ENCODE measurements at places on chromosomes 2 and 18.

DNA sequence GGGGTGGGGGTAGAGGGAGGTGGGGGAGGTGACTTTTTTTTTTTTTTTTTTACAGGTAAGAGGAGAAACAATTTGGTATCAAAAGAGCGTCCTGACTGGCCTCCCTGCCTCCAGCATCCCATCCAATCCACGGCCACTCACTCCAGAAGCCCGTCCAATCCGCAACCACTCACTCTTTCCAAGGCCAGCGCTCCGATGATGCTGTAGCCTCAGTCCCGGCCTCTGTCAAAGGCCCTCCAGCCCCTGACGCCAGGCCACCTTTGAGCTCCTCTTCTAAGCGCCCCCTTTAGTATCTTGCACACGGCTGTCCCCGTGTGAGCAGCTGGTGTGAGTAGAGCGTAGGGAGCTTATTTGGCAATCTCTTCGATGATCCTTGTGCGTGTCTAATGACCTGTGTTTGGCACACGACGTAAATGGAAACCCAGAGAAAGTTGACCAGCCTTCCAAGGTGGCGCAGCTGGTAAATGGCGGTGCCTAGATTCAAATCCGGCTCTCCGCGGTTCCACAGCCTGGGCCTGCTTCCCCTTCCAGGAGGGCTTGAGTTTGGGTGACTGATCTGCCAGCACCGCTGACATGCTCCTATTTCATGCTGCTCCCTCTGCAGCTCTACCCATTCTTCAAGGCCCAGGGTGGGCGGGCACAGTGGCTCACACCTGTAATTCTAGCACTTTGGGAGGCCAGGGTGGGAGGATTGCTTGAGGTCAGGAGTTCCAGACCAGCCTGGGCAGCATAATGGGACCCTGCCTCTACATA lies 23.8 kb upstream of the PXDN start:
- no peak for DNase-seq

DNA sequence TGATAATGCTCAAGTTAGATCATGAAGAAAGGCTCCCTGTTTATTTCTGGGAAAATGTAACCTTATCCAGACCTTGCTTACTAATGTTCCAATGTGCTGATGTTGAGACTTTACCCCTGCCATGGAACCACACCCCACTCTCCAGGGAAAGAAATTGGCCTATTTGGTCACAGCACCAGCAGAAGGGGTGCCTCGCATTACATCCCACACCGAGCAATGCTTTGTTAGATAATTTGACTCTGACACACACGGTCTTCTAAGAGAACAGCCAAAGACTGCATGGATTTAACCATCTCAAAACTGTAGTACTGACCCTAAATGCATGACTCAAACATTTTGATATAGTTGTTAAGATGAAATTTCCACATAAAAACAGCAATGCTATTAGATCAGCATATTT lies 152.1 kb upstream of the CCDC150 start:
- DNase-seq: no peak

- no peak for DNase-seq
Observed at GRCh38 chr18:905307-905947, 756 bp downstream of the ADCYAP1 start.

DNA sequence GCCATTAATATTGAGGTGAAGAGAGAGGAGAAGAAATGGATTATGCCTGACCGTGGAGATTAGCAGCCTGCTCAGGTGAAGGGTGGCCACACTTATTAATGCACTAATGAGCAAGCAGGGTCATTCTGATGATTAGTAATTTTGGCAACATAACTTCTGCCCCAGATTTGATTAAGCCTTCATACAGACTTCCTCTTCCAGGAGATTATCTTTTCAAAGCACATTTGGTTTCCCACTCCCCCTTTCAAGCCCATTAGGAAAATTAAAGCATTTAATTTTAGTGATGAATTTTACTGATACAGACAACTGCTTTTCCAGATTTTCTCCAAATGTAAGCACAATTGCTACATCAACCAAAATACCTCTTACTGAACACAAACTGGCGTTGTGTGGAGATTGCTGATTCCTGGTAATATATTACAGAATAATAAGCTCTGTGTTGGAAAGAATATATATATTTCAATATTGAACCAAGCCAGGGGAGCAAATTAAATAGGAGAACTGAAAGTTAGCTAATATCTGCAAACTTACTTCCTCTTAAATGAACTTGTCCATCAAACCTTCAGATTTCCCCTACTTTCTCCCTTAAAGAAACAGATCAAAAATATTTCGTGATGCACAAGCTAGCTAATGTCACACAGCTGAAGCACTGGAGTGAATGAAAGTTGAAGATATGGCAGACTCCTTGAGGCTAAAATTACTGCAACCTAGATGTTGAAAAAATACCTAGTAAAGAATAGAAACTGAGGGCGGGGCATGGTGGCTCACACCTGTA lies 140.8 kb downstream of the FAM210A start:
- DNase-seq: no peak

- DNase-seq: no peak
Observed at GRCh38 chr2:45029215-45029614, 20.0 kb upstream of the SIX2 start.

- no peak for DNase-seq
Observed at GRCh38 chr2:216082805-216083204, 1.1 kb downstream of the TMEM169 start.

DNA sequence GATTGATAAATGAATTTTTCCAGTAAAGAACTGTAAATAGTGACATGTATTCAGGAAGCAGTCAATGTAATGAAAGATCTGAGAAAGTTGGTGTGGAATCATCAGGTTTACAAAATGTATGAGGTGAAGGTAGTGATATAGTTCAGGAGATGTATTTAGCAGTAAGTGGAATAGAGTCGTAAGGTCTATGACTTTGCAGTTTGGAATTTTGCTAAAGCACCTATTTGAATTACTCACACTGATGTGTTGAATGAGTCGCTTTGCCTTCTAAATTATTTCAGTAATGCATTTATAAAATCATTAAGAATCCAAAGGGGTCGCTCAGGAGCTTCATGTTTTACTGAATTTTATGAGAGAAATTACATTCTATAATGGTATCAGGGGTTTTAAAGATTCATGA lies 713.7 kb downstream of the DSC3 start:
- DNase-seq: no peak

DNA sequence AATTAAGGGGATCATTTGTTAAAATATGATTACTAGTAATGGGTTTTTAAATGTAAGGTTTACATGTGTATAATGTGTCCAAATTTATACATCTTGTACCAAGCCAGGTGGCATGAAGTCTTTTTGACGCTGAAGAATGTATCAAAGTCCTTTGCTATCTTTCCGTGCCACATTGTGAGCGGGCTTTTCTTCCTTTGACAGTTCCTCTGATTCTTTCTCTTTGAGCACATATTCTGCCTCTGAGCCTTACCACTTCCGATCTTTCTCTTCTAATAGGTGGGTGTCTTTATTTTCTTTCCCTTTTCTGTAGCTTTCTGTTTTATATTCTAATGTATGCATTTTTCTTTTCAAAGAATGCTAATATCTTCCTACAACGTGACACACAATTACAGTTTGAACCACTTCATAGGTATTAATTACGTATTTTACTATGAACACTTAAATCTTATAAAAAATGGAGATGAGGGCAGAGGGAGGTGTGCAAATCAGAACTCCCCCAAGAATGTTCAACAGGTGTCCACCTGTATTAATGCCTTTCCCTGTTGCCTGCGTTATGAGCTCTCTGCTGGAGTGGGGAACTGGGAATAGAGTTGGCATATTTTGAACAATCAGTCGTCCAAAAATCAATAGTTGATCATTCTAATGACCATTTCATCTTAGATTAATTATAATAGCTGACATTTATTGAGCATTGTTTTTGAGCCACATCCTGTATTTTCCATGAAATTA lies 175.5 kb downstream of the TPGS2 start:
- no peak for DNase-seq

DNA sequence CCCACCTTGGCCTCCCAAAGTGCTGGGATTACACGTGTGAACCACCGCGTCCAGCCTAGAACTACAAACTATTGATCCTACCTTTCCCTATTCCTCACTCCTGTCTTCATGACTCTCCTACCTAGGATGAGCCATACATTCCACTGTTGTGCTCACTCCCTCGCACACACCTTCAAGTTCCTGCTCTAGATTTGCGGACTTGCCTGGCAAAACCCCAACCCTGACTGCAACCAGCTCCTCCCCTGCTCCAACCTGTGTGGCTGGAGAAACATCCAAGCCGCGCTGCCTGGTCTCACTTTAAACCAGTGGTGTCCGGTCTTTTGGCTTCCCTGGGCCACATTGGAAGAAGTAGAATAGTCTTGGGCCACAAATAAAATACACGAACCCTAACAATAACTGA lies 5.0 kb upstream of the DNPEP start:
- DNase-seq: no peak

- DNase-seq: no peak
Observed at GRCh38 chr2:54546518-54546917, 90.4 kb downstream of the SPTBN1 start.

DNA sequence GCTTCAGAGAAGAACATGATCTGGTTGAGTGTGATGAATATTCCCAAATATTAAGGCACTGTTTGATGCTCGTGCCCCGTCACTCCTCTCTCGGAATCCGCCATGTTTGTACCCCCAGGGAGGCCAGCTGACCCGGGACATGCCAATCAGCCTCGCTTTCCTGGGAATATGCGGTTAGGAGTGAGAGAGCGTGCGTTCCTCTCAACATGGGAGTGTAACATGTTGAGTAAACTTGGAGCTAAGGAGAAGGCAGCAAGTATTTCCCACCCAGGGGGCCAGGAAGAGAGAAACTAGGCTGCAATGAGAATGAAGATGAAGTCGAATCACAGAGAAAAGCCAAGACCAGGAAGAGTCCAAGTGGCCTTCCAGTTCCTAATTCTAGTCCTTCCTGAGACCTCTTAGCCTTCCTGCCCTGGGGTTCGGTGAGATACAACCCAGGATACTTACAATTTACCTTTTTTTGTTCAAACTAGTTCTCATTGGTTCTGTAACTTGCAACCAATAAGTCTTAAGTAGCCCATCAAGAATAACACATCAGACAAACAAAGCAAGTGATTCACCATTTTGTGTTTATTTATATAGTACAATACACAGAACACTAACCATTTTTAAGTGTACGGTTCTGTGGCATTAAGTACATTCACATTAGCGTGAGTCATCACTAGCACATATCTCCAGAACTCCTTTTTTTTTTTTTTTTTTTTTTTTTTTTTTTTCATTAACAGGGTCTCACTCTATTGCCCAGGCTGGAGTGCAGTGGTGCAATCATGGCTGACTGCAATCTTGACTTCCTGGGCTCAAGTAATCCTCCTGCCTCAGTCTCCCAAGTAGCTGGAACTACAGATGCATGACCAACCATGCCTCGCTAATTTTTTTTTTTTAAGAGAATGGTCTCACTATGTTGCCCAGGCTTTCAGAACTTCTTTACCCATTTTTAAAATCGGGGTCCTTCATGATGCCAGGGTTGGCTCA lies 36.4 kb upstream of the SLC1A4 start:
- DNase-seq: no peak

DNA sequence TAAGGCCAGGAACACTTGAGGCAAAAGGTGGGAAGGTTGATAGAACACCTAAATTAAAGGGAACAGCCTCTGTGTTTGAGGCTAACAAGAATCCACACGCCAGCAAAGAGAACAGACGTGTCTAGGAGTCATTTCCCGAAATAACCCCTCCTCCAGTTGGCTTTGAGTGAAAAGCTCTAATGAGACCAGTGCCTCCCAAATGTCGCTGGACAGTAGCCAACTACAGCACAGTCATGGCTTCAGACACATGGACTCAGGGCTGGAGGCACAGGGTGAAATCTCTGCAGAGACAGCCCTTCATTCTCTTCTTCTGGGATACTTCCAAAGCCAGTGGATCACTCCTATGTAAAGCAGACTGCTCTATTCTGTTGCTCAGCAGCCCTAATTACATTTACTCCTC lies 49.6 kb downstream of the SOWAHC start:
- no peak for DNase-seq

DNA sequence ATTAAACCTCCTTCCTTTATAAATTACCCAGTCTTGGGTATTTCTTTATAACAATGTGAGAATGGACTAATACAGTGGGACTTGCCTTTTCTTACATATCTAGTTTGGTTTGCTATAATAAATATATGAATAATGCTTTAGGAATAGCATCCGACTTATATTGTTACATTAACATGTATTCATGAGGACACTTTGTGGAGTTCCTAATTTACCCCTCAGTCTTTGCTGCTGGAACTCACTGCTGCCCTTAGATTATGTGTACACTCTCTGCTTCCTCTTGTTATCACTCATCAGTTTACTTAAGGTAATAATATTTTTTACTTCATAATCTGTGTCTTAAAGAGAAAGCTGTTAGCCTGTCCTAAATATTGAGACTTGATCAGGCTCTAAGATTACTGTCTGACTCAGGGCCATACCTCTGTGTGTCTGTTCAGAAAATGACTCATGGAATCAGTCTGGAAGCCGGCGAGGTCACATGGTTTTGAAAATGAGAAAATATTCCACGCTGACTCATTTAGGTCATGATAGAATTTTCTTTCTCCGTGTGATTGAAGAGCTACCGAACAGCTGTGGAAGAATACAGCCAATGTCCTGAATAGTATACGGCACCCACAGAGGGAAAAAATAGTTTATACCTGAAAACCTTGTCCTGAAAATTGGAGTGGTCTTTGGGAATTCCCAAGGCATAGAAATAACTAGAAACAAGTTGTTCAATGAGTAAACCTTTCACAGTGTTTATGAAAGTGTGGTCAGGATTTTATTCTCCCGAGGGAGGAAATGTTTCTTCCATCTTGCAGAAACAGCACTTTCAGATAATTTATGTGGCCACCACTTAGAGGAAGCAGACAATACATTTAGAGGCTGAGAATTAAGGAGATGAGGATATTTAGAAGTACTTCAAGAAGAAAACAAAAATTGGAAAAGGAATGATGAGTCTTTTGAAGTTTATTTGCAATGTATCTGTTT lies 156.4 kb downstream of the DSEL start:
- no peak for DNase-seq

- no peak for DNase-seq
Observed at GRCh38 chr2:10281891-10282290, 20.8 kb upstream of the HPCAL1 start.

GRCh38 chr18:70207181-70207580 lies 1.7 kb upstream of the RTTN start:
- DNase-seq: no peak

DNA sequence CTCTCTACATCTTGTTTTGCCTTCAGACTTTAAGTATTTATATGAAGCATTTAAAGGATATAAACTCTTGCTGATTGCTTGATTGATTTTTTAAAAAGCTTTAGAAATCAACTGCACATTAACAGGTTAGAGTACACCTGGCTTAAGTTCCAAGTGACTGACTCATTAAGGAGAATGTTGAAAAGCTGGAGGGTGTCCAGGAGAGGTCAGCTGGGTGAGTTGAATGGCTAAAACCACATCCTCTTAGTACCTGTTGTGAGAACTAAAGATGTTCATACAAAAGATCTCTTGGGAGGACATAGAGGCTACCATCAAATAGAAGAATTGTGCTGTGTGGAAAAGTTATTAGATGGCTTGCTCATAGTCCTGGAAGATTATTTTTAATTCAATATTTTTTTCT lies 206.8 kb downstream of the TXNL1 start:
- DNase-seq: no peak

Data from stimulated activated CD8-positive, alpha-beta memory T cell treated with anti-CD3 and anti-CD28 coated beads, Interleukin-2, amount 100 ng/mL, for 1 hour (primary cell).